ENCODE measurements at places on chromosomes 12 and 14. TPM values are rescaled to one million over a fixed set of nuclear protein-coding genes. Genes with fewer than 3 reads are reported as not detected.

The AACS gene
- 20.2 TPM for total RNA-seq

The TAS2R7 gene
- total RNA-seq = not detected

The DGLUCY gene
- total RNA-seq = 19.8 TPM

The BATF gene
- not detected for total RNA-seq

The PIWIL1 gene
- total RNA-seq = not detected

The BMAL2 gene
- total RNA-seq = 16.1 TPM

The A2ML1 gene
- total RNA-seq = not detected

The EIF2S3B gene
- 0.77 TPM for total RNA-seq

The PPFIA2 gene
- not detected for total RNA-seq

The RNU4-1 gene
- not detected for total RNA-seq

The DDN gene
- total RNA-seq = 0.81 TPM

The MRPS35 gene
- 85.6 TPM for total RNA-seq

The SYT1 gene
- 5.3 TPM for total RNA-seq

The RHOF gene
- total RNA-seq = 105 TPM

The CD163 gene
- not detected for total RNA-seq

The RCOR1 gene
- total RNA-seq = 32.7 TPM

The P2RX7 gene
- not detected for total RNA-seq

The FERMT2 gene
- total RNA-seq = 42.8 TPM

The PPFIBP1 gene
- total RNA-seq = 26.0 TPM

The MAP1LC3B2 gene
- 1.8 TPM for total RNA-seq

The PDZRN4 gene
- total RNA-seq = not detected

The PUS1 gene
- 80.1 TPM for total RNA-seq

The PMCH gene
- not detected for total RNA-seq

The NID2 gene
- total RNA-seq = 40.0 TPM

The DNAAF2 gene
- 11.6 TPM for total RNA-seq

The RASSF9 gene
- total RNA-seq = 1.0 TPM

The RTN1 gene
- not detected for total RNA-seq

The KRT71 gene
- not detected for total RNA-seq

The TAS2R19 gene
- not detected for total RNA-seq

The KIF26A gene
- total RNA-seq = 3.0 TPM

The CCDC85C gene
- total RNA-seq = 36.0 TPM

The CDK17 gene
- 11.1 TPM for total RNA-seq

The MAP3K9 gene
- 4.5 TPM for total RNA-seq

The MIA2 gene
- total RNA-seq = 19.8 TPM

The NUAK1 gene
- 7.0 TPM for total RNA-seq

The RIMBP2 gene
- total RNA-seq = not detected

The TMCC3 gene
- 1.1 TPM for total RNA-seq

The FSCB gene
- not detected for total RNA-seq

The OR4K5 gene
- not detected for total RNA-seq

The SERPINA5 gene
- total RNA-seq = 0.15 TPM

The ISCA2 gene
- total RNA-seq = 44.2 TPM

The ABCC9 gene
- 0.08 TPM for total RNA-seq

The NTN4 gene
- total RNA-seq = 48.9 TPM
